ENCODE measurements at places on chromosomes 4 and X.

DNA sequence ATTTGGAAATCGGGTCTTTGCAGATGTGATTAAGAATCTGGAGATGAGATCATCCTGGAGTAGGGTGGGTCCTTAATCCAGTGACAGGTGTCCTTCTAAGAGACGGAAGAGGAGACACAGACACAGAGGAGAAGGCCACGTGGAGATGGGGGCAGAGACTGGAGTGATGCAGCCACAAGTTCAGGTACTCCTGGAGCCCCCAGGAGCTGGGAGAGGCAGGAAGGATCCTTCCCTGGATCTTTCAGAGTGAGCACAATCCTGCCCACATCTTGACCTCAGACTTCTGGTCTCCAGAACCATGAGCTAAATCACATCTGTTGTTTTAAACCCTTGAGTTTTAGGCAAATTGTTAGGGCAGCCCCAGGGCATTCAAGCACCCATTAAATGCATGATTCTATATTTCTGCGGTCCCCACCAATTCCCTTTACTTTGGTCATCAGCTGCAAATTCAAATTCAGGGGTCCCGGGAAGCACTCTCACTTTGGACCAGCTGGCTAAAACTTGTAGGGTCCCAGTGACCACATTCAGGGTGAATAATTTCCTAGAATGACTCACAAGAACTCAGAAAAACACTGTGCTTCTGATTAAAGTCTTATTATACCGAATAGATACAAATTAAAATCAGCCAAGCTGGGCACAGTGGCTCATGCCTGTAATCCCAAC is 12.8 kb upstream of the AKAP17A start:
- no peak for DNase-seq

- DNase-seq, result no peak
Measured at GRCh38 chr4:151675411-151675971, 85.3 kb downstream of the GATB start.

GRCh38 chr4:94420356-94420755 is 31.4 kb upstream of the PDLIM5 start:
- no peak for DNase-seq

DNA sequence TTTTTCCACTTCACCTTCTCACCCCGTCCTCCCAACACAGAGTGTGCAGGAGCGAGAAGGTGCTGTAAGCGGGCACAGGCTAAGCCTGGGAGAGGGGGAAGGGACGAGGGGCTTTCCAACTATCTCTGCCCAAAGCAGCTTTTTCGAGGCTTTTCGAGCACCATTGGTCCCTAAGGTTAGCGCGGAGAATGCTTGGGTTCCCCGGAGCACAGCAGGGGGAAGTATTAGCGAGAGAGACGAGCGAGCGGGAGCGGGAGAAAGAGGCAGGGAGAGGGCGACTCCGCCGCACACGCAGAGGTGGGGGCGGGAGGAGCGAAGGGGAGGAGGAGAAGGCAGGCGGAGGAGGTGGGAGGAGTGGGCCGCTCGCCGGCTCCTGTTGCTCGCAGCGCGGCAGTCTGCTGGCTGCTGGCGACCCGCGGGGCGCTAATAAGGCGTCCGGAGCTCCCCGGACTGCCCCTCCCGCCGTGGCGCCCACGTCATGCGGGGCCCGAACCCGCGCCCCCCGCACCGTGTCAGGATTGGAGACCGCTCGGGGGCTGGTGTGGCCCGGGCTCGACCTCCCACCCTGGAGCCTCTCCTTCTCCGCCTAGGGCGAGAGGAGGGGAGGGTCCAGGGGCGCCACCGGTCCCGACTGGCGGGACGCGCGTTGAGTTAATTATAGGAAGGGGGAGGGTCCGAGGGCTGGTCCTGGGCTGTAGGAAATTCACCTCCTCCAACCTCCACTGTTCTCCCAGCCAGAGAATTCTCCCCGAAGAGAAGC is at the start of gene ADAMTS3:
Gene ADAMTS3, minus strand, starts transcription at position 263 of the 760 bp plus-strand sequence. CDS start 459 bp downstream, outside the sequence.
- peak; percentile 53 for DNase-seq

- no peak for DNase-seq
Measured at GRCh38 chr4:22202246-22202974, 253.8 kb upstream of the KCNIP4 start.

DNA sequence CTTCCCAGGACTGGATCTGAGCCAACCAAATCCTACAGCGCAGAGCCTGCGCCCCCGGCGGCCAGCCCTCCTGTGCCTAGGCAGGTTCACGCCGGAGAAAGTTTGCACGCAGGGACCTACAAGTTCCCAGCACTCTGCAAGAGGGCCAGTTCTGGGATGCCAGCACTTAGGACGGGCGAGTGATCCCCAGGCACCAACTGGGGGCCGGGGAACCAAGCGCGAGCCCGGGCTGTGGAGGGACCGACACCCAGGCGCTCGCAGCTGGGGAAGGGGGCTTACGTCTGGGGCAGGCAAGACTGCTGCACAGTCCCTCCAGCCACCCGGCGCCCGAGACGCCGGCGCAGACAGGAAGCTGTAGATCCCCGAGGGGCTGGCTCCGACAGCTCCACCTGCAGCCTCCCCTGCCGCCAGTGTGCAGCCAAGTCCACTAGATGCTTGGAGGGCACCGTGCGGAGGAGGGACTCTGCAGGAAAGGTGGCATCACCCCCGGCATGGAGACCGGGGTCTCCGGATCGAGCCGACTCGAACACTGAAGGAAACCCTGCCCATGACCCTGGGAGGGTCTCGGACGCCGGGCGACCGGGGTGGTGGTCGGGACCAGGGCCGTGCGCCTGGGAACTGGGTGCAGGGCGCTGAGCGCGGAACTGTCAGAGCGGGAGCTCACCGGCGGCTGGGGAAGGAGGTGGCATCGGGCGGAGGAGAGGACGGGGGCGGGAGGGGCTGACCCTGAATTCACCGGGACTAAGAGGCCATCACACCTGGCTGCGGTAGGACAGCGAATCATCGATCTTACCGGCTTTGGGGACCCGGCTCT is 566 bp downstream of the CORIN start:
- peak; percentile 34 for DNase-seq

- DNase-seq, result no peak
Measured at GRCh38 chr4:152427981-152428380, 107.9 kb downstream of the FBXW7 start.

DNA sequence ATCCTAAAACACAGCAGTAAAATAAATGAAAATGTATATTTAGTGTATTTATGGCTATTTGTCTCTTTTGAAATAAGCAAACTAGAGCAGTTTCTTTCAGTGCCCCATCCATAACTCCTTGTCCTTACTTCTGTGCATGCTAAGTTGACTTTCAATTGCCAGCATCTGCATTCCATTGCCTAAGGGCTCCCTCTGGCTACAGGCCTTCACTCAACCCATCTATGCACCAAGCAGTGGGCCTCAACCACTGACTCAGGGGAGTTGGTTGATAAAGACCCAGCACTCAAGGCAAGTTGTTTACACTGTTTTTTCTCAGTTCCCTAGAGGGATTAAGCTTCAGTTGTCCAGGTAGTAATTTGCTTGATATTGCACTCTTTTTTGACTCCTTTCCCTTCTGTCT is 265.7 kb downstream of the IQCM start:
- no peak for DNase-seq

DNA sequence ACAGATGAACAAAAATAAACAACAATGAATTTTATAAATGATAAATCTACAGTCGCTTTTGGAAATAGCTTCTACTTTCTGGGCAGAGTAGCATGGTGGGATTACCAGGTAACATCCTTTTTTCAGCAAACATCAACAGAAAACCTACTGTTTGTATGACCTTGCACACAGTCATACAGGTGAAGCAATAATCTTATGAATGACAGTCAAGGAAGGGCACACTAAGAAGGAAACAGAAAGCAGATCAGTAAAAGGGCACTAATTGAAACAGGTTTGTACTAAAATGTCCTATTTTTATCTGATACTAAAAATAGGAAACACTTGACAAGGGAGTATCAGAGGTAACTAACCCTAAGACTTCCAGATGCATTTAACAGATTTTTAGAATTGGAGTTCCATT is 108.9 kb downstream of the DLG3 start:
- no peak for DNase-seq

GRCh38 chr4:100312615-100313350 is 122.5 kb upstream of the DDIT4L start:
- no peak for DNase-seq

DNA sequence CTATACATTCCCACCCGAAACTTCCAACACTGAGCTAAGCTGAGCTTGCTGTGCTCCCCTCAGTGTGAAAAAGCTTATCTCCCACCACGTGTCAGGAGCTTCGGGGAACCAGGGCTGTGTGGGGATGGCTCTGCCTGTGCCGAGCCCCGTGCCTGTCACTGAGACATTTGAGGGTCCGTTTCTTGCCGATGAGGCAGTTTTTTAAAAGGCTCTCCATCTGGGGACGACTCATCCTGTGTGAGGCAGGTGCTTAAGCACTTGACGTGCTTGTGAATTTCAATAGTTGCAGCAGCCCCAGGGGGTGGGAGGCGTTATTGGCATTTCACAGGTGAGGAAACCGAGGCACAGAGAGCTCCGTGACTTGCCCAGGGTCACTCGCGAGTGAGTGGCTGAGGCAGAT is 151.8 kb downstream of the STOX2 start:
- DNase-seq, result no peak

DNA sequence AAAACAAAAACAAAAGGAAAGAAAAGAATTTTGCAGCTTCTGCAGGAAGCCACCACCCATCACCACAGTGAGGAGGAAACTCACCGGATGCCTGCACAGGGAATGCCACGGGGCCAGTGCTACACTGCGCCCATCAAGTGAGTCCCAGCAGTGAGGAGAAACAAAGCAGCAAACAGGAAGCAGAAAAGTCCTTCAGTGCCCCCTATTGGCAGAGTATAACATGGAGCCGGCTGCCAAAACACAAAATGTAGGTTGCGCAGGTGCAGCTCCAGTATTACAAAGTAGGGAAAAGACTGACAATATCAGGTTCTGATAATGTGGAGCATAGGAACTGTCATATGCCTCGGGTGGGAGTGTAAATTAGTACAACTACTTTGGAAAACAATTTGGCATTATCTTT is 23.3 kb upstream of the SCML2 start:
- DNase-seq, result no peak

- peak; percentile 41 for DNase-seq
Measured at GRCh38 chrX:22748093-22748999, 251.4 kb upstream of the DDX53 start.

DNA sequence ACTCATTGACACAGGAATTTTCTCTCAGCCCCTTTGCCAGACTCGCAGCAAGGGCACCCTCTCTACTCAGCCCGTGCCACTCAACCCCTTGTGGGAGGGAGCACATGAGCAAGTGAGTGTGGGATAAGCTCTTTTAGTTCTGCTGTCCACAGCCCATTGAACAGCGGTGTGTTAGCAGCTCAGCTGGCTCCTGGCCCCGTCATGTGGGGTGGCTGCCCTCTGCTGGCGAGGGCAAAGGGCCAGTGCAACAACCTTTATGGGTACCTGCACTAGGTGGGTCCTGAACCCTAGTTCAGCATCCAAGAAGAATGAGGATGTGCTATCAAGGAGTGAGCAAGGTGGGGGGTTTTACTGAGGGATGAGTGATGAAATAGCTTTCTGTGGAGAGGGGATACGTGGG is 85.0 kb upstream of the ZNF81 start:
- DNase-seq, result no peak

DNA sequence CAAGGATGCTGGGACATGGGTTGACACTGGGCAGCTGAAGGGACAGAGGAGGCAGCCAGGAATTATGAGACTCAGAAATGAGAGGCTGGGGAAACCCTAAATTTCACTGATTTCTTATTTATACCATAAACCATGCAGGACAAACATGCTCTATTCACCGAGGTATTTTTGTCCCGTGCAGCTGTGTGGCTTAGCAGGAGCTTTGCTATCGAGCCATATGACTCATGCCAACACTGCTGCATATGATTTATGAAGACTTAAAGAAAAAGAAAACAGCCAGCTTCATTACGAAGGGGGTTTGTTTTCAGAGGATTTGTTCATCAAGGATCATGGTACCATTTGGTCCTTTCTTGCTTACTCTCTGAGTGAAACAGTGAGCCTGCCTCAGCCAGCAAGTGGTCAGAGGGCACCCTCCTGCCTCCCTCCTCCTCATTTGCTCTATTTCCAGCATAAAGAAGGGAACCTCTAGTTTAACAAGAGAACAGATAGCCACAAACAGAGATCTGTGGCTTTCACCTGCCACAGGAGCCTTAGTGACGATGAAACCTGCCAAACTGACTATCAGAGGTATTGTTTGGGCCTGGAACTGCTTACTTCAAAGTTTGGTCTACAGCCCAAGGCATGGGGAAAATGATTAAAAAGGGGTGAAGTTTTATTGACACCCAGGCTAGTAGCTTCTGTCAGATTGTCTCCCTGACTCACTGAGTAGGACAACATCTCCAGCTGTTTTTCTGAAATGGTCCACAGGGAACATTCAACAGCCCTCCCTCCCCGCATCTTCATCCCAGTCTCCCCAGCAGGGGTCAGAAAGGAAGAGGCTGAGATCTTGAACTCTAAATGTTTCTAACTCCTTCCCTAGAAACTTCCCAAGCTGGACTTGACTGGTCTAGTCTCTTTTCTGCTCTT is 80.1 kb upstream of the MAML3 start:
- no peak for DNase-seq

DNA sequence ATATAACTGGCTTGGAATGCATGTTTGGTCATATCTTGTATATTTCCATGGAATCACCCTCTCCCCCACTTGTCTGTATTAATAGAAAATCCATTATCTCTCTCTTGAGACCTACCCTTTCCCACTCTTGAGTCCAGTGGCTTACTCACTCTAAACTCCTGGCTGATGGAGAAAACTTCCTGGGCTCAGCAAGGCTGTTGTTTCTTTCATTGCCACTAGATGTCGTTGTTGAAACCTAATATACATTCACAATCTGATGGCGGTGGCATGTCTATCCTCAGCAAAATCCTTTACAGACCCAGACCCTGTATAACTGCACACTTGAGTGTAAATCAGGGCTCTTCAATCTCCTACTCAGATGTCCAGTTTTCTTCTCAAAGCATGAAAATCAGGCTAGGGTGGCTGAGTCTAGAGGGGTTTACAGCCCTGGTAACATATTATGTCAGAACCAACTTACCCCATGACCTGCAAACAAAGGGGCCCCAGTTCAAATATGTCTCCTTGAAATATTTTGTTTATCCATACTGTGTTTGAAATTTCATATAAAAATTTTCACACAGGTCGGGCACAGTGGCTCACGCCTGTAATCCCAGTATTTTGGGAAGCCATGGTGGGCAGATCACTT is 70.0 kb upstream of the FAM241A start:
- no peak for DNase-seq

DNA sequence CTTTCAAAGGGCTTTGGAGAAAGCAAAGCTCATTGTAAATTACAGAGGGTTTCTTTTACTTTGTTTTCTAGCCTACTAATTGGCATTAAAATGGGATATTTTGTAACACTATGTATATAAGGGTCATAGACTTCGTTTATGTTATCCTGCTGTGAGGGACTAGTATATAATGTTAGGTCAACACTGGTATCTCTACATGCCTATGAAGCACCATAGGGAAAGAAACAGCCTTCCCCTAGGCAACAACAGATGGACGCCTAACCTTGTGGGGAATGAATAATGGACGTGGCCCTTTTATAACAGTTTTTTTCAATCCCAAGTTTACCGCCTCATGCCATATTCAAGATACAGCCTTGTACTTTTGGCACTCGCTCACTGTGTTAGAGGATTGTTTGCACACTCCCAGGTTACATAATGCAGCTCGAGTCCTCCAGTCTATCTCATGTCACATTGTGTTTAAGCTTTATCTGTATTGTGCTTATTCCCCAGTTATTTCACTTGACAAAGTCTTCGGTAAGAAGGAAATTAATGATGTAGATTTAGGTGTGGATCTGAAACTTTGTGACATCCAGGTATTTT is 711.0 kb downstream of the RPA4 start:
- no peak for DNase-seq
